Stimulated activated CD8-positive, alpha-beta memory T cell treated with anti-CD3 and anti-CD28 coated beads, Interleukin-12 subunit alpha, Interleukin-12 subunit beta, amount 100 ng/mL, for 4 hours (primary cell): ENCODE measurements at places on chromosomes 2 and 18.

GRCh38 chr2:58501371-58502160 is 260.4 kb upstream of the FANCL start:
- DNase-seq = no peak

- no peak for DNase-seq
Measured at GRCh38 chr2:22497064-22497463, 887.9 kb upstream of the KLHL29 start.

DNA sequence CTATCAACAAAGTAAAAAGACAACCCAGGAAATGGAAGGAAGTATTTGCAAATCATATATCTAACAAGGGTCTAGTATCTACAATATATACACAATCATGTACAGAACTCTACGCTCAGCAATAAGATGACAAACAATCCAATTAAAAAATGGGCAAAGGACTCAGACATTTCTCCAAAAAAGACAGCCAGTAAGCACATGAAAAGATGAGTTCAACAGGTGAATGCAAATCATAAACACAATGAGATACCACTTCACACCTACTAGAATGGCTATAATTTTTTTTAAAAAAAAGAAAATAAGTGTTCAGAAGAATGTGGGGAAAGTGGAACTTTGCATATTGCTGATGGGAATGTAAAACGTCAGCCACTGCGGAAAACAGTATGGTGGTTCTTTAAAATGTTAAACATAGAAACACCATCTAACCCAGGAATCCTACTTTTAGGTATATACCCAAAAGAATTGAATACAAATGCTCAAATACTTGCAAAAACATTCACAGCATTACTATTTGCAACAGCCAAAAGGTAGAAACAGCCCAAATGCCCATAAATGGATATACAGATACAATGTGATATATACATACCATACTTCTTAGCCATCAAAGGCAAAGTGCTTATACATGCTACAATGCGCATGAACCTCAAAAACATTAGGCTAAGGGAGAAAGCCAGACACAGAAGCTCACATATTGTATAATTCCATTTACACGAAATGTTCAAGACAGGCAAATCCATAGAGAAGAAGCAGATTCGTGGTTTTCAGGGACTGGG is 121.2 kb downstream of the CABYR start:
- DNase-seq = no peak

GRCh38 chr2:143802871-143803650 is 673.8 kb downstream of the ARHGAP15 start:
- no peak for DNase-seq

- no peak for DNase-seq
Measured at GRCh38 chr18:3256693-3257626, 5.0 kb upstream of the MYL12B start.

DNA sequence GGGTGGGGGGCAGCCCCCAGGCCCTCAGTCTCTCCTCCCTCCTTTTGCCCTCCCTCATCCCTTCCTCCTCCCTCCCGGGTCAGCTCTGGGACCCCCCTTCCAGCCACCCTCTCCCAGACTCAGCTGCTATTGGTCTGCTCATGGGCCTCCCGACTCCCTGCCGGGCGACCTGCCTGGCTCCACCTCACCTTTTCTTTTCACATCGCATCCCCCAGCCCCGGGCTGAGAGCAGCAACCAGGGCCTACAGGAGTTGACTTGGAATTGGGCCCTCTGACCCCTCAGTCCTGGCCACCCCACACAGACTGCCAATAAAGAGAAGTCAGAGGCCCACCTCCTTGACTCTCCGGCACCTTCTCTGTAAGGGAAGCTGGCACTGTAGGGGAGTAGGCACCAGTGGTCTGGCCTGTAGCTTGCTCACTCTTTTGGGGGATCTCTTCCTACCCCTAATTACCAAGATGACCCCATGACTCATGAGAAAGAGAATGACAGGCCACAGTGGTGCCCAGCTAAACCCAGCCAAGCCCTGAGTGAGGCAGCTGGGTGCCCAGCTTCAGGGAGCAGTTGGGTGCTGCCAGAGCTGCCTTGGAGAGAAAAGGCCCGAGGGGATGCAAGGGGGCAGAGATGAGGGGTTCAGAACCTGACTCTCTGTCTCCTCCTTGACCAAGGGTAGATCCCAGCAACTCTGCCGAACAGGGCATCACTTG is 2.0 kb upstream of the ECEL1 start:
- DNase-seq = no peak

- DNase-seq = no peak
Measured at GRCh38 chr2:27829791-27830190, 58.3 kb downstream of the MRPL33 start.

GRCh38 chr2:75491129-75491753 is 69.5 kb downstream of the EVA1A start:
- no peak for DNase-seq

- DNase-seq = no peak
Measured at GRCh38 chr2:126172631-126173184, 483.2 kb upstream of the GYPC start.

DNA sequence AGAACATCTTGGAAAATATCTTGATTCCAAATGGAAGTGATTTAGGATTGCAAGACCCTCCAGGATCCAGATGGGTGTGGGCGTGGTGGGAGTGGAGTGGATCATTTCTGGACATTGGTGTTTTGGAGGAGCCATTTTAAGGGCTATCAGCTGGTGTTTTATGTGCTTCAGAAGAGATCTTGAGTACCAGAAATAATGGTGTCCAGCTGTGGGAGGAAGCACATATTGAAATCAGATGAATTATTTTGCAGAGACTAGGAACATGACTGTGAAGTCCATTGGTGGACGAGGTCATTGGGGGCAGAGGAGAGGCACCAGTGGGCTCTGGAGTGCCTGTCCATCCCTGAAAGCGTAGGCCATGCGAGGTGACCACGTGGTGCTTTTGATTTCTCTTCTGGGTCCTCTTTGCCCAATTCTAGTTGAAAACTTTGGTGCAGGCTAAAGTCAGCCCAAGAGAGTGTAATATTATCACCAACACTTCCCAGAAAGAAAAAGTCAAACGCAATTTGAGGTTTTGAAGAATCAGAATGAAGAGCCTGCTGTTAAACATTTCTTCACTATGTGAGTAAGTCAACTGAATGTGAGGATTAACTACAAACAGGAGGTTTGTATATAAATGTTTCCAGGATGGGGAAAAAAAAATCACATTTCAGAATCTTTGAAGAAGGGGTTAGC is 31.6 kb downstream of the RNF144A start:
- no peak for DNase-seq

GRCh38 chr2:202486351-202486750 is 110.2 kb downstream of the BMPR2 start:
- DNase-seq = no peak

DNA sequence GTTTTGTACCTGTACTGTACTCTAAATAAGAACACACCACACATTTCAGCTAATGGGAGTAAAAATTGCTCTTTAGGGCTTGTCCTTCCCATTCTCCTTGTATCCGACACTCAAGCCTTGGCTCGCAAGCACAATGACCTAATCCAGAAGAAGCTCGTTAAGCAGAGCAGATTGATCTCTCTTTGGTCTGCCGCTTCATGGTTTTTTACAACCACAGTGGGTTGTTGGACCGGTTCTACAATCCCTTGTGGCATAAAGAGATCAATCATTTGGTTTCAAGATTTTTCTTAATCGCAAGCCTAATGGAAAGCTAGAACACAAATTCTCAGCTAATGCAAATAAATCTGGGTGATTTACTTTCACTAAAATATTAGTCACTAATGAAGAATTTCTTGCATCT is 662.1 kb downstream of the LRP1B start:
- DNase-seq = no peak

DNA sequence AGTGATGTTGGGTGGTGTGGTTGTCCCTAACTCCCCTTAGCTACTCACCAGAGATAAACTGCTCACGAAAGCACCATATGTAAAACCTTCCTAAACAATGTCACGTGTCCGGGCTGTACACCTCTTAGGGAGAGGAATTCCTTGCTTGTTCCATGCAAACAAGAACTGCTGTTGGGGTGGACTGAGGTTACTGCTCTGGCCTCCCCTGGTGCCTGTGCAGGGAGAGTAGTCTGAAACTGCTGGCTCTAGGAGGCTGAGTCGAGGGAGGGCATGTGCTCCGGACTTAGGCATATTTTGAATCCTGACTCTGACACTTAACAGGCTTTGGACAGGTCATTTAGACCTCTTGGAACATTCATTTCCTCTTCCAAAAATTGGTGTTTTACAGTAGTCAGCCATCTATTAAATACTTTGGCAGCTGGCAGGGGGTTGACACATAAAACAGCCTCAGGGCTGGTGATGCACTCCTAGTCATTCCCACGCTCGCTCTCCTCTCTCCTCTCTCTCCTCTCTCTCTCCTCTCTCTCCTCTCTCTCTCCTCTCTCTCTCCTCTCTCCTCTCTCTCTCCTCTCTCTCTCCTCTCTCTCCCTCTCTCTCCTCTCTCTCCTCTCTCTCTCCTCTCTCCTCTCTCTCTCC is 10.6 kb downstream of the THNSL2 start:
- no peak for DNase-seq

- no peak for DNase-seq
Measured at GRCh38 chr18:78769502-78770105, 210.0 kb upstream of the SALL3 start.

DNA sequence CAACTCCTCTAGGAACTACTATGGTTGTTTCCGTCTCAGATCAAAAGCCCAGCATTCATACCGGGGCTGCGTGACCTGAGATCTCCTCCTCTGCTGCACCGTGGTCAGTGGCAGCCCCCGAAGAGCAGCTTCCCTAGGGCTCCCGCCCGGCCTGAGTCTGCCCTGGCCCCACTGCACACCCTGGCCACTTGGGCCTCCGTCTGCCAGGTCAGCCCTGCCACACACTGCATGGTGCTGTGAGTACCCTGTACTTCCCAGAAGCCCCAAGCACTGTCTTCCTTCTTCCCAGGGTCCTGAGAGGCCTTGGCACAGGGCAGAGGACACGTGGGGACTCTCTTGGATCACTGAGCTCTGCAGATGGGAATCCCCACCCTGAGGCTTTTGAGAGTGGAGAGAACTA is 81.5 kb upstream of the GPC1 start:
- DNase-seq = no peak

DNA sequence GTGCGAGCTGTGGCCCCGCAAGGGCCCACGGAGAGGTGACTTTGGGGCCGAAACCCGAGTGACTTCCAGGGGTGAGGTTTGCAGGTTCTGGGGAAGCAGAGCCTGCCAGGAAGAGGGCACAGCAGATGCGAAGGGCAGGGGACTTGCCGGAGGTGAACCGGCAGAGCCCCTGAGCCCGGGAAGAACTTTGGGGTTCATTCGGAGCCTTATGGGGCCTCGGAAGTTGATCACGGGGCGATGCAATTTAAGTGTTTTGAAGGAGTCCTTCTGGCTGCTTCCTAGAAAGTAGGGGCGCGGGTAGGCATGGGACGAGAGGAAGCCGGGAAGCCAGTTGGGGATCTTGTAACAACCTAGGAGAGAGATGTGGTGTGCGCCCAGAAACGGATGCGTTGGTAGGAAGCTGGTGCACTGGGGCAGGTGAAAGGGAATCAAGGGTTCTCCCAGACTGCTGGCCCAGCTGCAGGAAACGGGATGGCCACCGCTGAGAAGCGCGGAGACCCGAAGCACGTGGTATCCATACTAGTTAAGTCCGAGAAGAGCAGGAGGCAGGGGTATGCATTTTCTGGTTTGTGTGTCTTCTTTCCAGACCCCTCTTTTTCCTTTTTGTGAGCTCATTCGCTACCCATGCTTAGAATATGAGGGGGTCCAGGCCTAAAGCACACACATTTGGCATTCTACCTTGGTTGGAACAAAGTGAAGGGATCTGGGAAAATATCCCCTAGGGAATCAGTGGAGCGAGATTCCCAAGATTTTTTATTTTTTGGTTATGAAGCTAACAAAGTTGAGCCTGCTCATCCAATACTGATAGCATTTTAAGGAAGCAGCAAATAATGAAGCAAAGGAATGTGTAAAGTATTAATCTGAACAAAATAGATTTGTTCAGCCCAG is 758 bp downstream of the SCLY start:
- DNase-seq = no peak

DNA sequence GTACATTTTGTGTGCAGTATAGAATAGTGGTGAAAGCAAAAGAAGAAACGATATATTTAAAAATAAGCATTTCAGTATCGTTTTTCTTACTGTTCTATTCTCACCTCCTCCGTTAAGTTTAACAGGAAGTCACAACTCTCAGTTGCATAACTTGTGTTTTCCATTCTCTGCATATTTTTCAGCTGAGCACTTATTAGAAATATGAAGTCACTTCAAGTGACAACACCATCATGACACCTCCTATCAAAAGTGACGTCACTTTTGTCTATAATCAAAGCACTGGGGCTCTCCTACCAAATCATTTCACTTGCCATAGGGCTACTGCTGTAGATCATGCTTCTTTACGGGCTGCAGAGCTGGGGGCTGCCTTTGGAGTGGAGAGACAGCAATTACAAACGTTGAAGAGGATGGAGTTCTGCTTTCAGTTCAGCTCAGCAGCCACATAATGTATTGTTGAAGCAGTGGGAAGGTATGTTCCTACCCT is 36.3 kb downstream of the STAT4 start:
- DNase-seq = no peak

- DNase-seq = no peak
Measured at GRCh38 chr2:42048299-42049220, 739 bp downstream of the PKDCC start.

DNA sequence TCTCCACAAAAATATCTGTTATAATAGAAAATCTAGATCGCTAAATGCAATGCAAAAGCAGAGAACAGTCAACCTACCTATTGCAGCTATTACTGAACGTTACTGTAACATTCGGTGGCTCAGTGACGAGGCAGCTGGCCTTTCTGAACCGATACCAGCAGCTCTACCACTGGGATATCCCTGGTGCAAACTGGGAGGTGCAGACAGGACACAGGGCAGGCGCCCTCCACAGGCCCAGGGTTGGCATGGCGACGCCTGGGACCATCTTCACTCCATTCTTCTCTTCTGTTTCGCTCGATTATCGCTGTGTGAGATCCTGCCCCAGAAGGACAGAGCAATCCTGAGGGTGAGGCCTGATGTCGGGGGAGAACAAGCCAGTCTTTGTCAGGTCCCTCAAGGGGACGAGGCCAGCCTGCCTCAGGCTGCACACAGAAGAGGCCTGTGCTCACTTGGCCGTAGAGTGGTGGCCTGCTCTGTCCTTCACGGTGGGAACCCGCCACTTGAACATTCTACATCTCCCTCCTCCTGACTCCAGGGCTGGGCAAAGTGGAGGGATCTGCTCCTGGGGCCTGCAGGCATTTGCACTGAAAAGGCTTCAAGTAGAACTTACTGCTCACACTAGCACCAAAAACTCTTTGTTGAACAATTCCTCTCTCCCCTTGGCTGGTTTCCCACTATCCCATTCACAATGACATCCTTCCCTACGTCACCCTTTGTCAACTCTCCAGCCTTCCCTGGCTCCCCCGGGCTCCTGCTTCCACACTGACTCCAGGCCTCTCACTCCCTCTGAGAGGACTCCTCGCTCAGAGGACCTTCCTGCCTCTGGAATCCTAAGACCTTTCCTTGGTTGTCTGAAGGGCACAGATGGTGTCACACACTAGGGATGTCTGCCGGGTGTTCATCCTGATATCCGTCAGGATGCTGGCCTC is 49.7 kb downstream of the CYRIA start:
- no peak for DNase-seq

- no peak for DNase-seq
Measured at GRCh38 chr2:238391042-238391689, 35.6 kb upstream of the ASB1 start.
